ENCODE measurements at places on chromosomes 6 and 20.

- no peak for DNase-seq
These were observed 119.4 kb upstream of the GJE1 start for GRCh38 chr6:142013287-142013686.

DNA sequence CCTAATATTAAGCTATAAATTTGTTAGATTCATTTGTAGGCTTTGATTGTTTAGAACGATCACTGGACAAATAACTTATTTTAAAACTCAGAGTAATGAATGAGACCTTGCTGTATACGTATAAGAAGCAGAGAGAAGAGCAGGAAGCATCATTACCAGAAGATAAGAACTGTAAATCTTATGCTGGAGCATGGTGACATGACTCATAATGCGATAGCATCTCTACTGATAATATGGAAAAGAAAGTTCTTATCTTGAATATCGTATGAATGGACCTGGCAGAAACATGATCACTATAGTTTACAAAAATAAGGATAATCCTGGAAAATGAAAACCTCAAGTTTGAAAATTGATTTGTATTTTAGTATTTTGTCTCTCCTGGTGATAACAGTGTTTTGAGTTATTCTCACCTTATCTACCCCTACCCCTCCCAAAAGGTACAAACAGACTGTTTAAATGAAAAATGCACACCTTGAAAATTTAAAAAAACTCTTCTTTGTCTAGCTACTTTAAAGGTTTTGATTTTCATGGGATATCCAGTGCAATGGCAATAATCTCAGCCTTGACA lies 2.0 kb upstream of the ZSCAN26 start:
- no peak for DNase-seq

DNA sequence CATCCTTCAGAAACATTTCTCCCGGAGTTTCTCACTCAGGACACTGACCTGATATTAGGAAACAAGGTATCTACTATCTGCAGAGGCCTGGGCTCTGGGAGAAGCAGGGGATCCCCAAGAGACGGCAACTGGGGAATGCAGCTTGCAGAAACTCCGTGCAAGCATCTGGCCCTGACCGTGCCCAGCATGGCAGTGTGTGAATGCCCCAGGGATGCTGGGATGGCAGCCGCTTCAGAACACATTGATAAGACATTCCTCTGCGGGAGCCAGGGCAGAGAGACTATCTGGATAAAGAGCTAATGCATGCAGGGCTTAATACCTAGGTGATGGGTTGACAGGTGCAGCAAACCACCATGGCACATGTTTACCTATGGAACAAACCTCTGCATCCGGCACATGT lies 55.4 kb downstream of the NFATC2 start:
- DNase-seq, result no peak

DNA sequence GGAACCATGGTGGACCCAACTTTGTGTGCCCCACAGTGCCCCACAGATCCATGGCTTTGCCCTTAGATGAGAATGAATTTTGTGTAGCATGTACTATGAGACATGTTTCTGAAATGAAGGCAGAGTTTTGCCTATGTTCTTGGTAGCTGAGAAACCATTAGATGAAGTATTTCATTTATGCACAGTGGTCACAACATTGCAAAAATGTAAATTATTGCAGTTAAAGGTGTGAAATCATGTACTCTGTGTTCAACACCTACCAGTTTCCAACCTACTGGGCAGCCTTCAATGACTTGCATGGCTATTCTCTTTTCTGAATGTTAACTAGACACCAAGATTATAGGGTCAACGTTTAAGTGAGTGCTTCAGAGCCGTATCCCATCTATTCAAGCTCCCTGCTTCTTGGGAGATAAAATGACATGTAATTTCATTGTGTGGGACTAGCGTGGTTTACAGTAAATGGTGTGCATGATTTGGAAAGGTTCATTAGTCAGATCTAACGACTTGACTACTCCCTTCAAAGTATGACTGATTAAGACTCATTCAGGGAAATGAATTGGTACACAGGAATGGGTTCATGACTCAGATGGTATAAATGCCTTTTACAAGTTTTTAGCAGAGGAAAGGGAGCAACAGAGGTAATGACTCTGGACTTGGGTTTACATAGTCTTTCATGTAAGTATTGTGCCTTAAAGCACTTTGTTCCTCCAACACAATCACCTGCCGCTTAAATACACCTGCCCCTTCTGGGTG lies 106.1 kb upstream of the AKIRIN2 start:
- no peak for DNase-seq

DNA sequence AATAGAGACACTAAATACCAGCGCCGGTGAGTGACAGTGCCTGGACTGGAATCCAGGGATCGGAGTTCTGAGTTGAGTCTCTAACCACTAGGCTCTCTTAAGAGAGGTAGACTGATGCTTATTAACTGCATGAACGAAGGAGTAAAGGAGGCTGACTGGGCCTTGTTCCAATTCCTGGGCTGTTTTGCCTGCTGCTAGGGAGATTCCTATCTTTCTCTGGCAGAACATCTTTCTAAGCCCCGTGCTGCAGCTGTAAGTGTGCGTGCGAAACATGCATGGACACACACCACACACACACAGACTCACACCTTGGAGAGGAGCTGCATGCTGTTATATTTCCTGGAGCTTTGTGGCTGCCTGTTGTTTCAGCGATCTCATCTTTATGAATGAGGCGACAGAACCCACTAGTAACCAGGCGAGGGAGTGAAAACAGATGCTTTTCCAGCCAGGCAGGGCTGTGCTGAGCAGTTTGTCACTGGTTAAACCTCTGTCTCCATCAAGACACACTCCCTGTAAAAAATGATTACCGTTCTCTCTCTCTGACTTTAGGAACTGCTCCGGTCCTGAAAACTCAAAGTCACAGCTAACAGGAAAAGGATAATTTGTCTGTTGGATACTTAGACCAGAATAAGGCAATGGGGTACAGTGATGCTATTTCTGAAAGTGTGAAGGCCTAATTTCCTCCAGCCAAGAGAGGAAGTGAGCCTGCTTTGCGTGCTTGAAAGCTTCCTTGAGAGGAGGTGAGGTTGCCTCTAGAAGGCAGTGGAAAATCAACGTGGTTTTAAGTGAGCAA lies 157.4 kb upstream of the ZNF217 start:
- no peak for DNase-seq

GRCh38 chr20:24659835-24660234 lies 190.4 kb downstream of the SYNDIG1 start:
- no peak for DNase-seq

- DNase-seq, result no peak
These were observed 14.7 kb downstream of the DSE start for GRCh38 chr6:116385459-116385802.

DNA sequence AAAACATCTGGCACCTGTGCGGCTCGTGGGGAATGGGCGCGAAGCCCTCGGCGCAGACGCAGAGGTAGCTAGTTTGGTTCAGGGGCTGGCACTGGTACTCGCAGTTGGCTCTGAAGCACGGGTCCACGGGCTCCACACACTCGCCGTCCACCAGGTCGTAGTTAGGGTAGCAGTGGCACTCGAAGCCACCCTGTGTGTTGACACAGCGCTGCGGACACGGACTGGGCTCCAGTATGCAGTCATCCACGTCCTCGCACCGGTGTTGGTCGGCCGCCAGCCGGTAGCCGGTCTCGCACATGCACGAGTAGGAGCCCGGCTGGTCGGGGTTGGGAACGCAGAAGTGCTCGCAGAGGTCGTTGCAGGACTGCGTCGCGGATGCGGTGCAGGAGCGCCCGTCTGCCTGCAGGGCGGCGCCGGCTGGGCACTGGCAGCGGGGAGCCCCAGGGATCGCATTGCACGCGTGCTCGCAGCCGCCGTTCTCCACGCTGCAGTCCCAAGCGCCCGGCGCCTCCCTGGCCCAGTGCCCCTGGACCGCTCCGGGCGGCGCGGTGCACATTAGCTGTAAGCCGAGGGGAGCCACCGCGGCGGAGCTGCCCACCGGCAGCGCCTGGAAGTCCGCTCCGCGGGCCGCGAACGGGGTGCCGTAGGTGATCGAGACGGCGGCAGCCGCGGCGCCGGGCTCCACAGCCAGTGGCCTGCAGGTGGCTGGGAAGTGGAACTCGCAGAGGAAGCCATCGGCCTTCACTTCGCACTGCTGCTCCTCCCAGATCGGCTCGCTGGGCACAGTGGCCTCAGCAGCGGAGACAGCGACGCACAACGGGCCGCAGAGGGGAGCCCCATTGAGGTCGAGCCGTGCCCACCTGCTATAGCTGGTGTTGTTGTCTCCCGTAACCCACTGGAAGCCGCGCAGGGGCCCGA lies 930 bp downstream of the THBD start:
- no peak for DNase-seq

DNA sequence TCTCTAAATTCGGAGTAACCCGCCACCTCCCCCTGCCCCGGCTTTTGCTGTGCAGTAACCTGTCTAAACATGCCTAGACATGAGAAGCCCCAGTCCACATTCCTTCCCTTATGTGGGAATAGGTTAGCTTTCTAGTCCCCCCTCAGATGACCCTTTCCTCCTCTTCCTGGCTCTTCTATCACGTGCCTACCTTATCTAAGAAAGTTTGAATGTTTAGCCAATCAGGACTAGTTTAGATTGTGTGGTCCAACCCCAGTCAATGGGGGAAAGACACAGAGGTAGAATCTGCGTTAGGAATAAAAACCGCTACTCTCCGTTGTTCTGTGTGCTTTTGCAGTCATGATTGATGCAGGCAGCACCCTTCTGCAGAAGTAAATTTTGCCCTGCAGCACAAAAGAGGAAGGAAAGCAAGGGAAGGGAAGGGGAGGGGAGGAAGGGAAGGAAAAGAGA lies 69.0 kb upstream of the CD93 start:
- no peak for DNase-seq

GRCh38 chr6:161815965-161816364 lies 542.1 kb upstream of the AGPAT4 start:
- no peak for DNase-seq

GRCh38 chr6:6712449-6713403 lies 124.2 kb downstream of the LY86 start:
- peak; percentile 58 for DNase-seq

DNA sequence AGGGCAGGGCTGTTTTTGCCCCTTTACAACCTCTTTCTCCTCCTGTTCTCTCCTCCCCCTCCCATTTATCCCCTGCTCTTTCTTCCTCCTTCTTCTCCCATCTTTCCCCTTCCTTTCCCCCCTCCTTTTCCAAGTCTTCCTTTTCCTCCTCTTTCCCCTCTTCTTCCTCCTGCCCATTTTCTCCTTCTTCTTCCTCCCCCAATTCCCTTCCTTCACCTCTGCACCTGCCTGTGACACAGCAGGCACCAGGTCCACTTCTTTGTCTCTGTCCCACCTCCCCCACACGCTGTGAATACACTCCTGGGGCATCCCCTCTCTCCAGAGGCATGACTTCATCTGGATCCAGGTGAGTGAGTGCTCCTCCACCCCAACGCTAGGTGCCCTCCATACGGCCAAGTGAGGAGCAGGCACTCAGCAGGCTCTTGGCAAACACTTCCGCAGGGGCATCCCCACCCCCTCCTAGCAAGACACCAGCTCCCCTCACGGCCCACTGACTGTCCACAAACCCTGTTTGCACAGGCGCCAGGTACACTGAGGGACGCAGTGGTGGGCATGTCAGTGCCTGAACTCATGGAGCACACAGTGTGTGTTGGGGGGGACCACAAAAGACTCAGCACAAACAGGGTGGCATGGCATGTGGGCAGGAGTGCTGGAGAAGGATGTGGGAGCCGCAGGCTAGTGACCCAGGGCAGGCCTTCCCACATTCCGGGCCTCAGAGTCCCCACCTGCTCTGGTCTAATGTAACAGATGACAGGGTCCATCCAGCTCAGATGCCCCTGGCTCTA lies 10.7 kb upstream of the TLDC2 start:
- DNase-seq, result no peak

GRCh38 chr6:109224107-109224875 lies 129.0 kb downstream of the CEP57L1 start:
- no peak for DNase-seq

- no peak for DNase-seq
These were observed 628.0 kb downstream of the KIF16B start for GRCh38 chr20:15945289-15945688.

DNA sequence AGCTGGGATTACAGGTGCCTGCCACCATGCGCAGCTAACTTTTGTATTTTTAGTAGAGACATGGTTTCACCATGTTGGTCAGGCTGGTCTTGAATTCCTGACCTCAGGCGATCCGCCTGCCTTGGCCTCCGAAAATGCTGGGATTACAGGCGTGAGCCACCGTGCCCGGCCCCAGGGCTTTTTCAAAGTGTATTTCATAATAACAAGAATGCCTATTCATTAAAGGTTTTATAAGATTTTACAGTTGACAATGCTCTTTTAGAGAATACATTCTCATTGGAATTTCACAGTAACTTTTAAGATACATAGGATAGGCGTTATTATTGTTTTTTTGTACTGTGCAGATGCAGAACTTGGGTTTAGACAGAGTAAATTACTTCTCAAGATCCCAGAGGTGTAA lies 52.6 kb upstream of the PTPRK start:
- no peak for DNase-seq

GRCh38 chr20:40305303-40305702 lies 383.7 kb downstream of the MAFB start:
- no peak for DNase-seq

- DNase-seq, result no peak
These were observed 78.7 kb upstream of the IFNGR1 start for GRCh38 chr6:137297887-137298286.

DNA sequence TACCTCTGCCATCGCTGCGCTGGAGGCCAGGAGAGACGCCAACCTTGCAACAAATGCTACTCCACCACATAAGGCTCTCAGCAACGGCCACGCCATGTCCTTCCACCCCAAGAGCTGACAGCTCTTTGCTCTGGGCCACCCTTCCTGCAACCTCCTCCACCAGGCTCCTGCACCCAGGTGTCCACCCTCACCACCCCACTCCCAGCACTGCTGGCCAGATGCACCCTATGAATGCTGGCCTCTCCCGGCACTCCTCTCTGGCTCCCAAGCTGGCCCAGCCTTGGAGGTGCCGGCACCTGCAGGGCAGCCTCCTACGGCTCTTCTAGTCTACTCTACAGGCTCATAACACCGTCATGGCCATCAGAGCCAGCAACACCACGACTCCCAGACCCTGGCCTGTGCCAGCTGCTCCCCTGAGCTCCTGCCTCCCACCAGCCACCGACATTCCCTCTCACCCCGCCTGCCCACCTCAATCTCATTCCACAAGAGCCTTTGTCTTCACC lies 11.2 kb downstream of the TAF4 start:
- DNase-seq, result no peak

DNA sequence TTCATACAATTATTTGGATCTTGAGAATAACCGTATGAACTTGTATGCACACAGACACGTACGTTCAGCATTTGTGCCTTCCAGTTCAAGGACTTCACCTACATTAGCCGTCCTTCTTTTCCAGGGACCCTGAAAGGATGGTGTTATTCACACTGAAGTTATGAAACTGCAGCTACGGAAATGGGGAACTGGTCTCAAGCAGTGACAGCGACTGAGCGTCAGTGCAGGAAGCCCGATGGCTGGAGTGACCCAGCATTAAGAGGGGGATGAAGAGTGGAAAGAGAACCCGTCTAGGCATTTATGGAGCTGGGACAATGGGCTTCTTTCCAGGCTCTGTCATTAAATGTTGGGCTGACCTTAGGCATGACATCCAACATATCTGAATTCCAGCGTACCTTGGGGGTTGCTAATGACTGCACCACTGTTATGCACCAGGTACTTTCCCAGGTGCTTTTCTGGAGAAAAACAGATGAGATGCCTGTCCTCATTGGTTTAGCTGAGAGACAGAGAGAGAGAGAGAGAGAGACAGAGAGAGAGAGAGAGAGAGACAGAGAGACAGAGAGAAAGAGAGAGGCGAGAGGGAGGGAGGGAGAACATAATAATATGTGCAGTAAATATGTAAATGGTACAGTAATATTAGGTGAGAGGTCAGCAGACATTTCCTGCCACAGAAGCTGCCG lies 204.7 kb upstream of the EXOC2 start:
- no peak for DNase-seq

- no peak for DNase-seq
These were observed 110.7 kb upstream of the SMLR1 start for GRCh38 chr6:130716466-130716865.
